Foreskin melanocyte (primary cell): ENCODE measurements at places on chromosomes 3 and 15.

DNA sequence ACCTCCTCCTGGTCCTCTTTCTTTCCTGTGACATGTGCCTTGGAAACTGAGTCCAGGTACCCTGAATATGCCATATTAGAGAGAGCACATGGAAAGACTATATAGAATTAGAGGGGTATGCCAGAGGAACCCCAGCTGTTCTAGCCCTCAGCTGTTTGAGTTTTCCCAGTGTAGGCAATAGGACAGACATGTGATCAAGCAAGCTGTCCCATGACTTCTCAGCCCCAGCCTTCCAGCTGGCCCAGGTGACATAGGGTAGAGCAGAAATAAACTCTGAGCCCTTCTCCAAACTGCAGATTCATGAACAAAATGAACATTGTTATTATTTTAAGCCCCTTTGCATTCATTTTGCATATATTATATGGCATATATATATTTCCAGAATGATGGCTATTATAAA, 118.7 kb downstream of the PPM1L start:
- DNase-seq = no peak

GRCh38 chr3:98902351-98902740, 851 bp upstream of the DCBLD2 start:
- no peak for DNase-seq

DNA sequence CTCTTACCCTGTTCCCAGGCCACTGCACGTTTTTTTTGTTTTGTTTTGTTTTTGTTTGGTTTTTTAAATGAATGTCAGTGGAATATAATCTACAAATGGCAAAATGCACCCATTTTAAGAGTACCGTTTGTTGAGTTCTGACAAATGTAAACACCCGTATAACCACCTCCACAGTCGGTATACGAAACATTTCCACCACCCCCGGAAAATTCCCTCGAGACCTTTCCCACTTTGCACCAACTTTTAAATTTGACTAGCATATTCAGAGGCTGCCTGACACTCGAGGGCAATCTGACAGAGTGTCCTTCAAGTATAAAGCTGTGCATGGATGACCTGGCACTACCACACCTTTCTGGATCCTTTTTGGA, 613 bp upstream of the ARHGEF3 start:
- DNase-seq = no peak

DNA sequence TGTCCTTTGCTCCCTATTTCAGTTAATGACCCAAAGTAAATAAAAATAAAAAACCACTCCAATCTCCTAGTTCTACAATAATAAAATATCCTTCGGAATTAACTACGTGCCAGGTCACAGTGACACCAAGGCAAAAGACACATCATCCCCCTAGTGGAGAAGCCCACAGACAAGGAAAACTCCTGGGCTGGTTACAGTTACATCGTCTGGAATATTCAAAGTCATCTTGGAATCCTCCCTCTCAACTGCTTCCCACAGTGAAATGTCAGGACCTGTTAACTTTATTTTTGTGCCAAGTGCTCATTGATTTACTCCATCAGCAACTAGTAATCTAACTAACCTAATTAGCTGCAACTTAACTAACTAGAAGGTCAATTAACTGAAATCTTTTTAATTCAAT, 349.3 kb downstream of the MAGI1 start:
- DNase-seq = no peak

- DNase-seq = no peak
Measured at GRCh38 chr3:127767126-127767525, 55.2 kb downstream of the MGLL start.
